ENCODE measurements at places on chromosomes 2 and 18.

DNA sequence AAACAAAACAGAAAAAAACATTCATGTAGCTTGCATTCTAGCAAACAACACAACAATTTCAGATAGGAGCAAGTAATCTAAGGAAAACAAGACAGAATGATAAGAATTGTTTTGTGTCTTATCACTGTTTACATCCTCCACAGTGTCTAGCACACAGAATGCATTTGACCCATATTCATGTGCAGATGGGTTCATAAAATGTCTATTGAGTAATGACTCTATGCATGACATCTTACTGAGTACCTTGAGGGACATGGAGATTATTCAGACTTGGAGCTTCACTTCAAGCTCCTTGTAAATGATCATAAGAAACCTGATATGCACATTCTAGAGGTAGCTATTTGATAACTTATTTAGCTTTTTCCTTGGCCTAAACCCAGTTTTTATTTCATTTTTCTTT lies 69.0 kb downstream of the DTNA start:
- no peak for DNase-seq

DNA sequence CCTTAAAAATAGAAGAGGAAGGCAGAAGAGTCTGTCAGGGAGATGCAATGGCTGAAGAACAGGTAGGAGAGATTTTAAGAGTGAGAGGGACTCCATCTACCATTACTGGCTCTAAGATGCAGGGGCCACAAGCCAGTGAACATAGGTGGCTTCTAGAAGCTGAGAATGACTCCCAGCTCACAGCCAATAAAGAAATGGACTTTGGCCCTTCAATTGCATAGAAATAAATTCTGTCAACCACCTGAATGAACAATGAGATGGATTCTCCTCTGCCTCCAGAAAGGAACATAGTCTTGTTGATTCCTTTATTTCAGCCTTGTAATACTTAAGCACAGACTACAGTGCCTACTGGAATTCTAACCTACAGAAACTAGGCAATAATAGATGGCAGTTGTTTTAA lies 603.3 kb upstream of the NXPH2 start:
- no peak for DNase-seq

GRCh38 chr2:75632813-75633212 lies 13.8 kb upstream of the MRPL19 start:
- DNase-seq = no peak

DNA sequence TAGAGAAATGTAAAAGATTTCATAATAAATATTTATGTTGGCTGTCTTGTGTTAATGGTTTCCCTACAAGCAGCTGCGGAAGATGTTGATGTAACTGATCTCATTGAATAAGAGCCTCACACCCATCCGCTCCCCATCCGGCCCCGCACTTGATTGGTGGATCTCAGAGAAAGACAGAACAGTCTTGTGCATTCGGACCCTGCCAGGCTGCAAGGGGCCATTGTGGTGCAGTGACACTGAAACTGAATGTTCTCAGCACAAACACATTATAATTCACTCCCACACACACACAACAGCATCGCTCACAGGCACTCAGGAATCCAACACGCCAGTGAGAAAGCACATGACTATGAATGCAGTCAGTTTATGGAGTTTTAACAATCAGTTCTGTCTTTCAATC lies 47.8 kb downstream of the PRELID3A start:
- DNase-seq = no peak

DNA sequence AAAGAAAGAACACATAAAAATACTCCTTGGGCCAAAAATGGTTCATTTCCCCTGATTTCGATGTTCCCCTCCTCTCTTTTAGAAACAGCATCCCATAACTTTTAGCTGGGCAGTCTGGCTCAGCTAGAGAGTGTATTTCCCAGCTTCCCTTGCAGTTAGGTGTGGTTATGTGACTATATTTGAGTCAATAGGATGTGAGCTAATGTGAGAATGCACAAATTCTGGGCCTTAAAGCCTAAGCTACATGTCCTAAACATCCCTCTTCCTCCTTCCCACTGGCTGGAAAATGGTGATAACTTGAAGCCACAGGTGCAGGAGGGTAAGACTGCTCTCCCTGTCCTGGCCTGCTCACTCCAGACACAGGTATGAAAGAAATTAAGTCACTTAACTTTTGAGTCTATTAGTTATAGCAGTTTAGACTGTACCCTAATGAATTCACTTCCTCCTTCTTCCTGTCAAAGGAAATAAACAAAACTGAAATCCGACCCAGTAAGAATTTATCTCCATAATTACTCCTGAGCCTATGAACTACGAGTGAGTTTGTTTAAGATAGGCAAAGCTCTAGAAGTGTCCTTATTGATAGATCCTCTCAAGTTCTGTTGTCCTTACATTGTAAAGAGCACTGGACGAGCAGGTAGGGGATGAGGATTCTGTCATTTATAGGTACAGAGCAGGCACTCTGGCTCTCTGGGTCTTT lies 177.6 kb downstream of the MTX2 start:
- no peak for DNase-seq

DNA sequence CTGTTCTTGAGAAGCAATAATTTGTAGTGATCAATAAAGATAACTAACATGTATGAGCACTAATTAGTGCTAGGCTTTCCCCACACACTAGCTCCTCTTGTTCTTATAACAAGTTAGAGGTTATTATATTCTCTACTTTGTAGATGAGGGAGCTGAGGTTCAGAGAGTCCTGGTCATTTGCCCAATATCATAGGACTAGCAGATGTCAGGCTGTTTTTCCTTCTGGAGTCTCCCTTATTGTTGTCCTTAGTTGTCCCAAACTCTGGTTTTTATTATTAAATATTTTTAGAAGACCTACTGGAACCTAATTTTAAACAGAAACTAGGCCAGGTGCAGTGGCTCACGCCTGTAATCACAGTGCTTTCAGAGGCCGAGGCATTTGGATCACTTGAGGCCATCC lies 16.5 kb upstream of the TTC39C start:
- DNase-seq = no peak

DNA sequence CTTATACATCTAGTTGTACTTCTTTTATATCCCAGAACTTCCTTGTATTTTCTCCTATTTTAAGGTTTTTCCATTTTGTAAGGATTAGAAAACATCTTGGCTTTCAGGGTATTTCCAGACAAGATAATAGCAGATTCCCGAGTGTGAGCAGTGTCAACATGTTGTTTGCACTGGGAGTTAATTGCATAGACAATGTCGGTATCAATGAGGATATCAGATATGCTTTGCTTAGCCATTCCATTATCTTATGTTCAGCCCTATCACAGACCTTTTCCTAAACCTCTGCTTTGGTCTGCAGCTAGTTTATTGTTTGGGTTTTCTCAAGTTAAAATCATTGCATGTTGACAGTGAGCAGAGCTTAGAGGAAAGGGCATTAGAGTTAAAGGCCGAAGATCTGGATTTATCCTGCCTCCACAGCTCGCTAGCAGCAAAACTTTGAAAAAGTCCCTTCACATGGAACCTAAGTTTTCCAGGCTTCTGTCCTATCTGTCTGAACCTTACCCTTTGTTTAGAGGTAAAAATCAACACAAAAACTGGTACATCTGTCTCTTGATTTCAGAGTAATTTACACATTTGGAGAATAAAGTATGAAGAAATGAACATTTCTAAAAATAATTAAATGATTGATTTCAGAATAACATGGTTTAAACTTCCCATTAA lies 355.4 kb downstream of the KIAA1328 start:
- DNase-seq = no peak

GRCh38 chr2:7881063-7881462 lies 800.8 kb upstream of the ID2 start:
- DNase-seq = no peak

DNA sequence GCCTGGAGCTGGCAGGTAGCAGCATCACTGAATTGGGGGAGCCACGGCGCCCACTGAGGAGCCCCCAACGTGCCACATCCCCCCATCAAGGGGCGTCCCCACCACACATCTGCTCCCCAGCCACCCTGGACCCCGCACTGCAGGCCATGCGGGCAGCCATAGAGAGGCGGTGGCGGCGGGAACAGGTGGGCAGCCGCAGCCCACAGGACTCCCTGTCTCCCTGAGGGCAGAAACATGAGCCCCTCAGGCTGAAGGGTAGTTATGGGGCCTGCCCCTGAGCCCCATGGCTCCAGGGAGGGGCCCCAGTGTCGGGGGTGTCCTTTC lies 26.6 kb downstream of the CROCC2 start:
- no peak for DNase-seq

DNA sequence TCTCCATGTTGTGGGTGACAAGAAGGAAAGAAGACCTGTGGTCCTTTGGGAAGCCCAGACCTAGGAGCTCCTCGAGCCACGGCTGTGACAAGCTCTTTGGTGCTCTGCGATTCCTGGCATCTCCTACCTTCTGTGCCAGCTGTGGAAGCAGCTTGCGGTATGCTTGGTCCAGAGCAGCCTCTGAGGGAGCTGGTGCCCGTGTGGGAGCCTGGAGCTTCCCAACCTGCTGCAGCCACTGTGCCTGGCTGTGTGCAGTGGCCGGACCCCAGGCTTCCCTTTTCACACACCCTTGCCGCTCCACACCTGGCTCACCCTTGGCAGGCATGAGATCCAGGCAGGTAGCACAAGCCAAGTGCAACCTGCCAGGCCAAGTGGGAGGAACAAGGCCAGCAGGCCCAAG lies 1328.6 kb upstream of the SLC39A10 start:
- DNase-seq = no peak

- no peak for DNase-seq
Observed at GRCh38 chr2:212953170-212953920, 198.1 kb downstream of the IKZF2 start.

GRCh38 chr2:43225093-43225787 lies 1.2 kb downstream of the ZFP36L2 start:
- peak; percentile 62 for DNase-seq

GRCh38 chr2:195732574-195732973 lies 75.5 kb downstream of the SLC39A10 start:
- DNase-seq = no peak

GRCh38 chr2:29293830-29294438 lies 178.7 kb downstream of the CLIP4 start:
- DNase-seq = no peak

DNA sequence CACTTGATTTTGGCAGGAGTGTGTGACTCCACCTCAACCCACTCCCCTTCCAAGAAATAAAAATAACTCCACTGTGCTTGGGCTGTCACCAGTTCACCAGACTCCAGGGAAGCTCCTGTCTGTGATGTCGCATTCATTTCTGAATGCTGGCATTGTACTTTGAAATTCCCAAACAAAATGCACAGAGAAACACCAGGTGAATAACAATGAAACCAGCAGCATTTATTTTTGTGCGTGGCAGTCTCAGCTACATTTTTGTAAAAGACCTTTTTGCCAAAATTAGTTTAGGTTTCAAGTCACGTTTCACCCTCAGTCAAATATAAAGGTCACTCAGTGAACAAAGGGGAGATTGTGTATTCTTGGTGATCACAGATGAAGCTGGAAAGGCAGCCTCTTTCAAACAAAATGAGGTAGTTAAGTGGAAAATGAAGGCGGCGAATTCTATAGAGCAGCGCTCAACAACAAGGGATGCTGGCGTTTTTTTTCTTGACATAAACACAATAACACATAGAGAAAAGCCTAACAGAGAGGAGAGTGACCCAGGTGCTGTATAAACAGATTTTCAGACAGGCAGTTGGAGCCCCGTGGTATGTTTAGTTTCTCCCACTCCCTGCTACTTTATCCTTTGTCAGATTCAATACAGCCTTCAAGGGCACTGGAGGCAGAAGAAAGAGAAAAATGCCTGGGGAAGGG lies 210.3 kb upstream of the GCFC2 start:
- DNase-seq = no peak

GRCh38 chr2:30709516-30709915 lies 97.7 kb downstream of the CAPN13 start:
- no peak for DNase-seq

GRCh38 chr2:47070920-47071824 lies 83.9 kb downstream of the STPG4 start:
- no peak for DNase-seq

- DNase-seq = no peak
Observed at GRCh38 chr2:62529758-62530157, 23.8 kb upstream of the TMEM17 start.

DNA sequence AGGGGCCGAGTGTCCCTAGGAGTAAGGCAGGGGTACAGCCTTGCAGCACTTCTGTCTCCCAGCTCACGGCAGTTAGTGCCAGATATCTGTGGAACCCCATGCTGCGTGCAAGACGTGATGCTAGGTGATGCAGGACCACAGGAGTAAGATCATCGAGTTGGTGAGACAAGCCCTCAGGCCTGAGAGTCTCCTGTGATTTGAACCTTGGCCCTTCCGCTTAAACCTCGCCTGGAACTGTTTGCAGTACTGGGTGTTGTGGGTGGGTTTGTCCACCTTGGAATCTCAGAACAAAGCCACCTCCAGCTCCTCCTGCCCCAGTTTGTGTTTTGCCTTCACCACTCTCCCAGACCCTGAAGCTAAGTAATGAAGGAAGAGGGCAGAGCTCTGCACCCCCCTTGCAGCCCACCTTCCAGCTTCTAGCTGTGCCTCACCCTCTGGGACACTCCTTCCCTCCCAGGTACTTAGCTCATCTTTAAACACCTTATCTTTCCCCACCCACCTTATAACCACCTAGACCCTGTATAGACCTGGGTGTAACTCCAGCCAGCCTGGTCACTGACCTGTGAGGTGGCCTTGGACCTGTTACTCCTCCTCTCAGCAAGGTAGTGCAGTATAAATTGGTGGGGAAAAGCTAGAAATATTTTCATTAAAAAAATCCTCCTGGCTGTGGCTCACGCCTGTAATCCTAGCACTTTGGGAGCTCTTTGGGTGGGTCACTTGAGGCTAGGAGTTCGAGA lies 6.6 kb downstream of the CNNM4 start:
- no peak for DNase-seq

DNA sequence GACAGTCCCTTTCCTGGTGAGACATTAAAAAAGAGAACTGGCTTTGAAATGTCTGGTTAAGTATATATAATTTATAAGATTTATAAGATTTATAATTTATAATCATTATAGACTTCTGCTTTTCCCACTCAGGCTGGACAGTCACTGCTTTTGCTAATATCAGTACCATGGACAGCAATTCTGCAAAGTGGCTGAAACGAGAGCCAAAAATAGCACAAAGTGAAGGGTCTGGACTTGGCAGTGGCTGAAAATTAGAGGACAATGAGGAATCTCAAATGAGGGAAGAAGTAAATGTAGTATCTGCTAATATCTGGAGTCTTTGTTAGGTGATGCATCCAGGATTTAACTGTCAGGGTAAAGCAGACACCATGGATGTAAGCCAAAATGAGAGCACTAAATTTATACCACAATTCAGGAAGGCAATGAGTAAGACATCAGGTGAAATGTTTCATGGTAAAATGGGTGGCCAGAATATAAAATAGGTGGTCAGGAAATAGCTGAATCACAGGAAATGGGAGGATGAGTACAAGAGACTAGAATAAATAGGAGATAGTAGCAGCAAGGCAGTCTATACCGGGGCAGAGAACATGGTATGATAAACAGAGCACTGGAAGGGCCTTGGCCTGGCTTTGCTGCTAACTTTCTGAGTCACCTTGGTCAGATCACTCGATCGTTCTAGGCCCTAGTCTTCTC lies 39.6 kb upstream of the BOD1L2 start:
- DNase-seq = no peak

GRCh38 chr18:47717257-47717656 lies 213.2 kb downstream of the SMAD2 start:
- DNase-seq = no peak

- no peak for DNase-seq
Observed at GRCh38 chr2:152335726-152336118, 748 bp downstream of the FMNL2 start.

All from activated CD4-positive, alpha-beta T cell treated with anti-CD3 and anti-CD28 coated beads for 1 hour (primary cell).